ENCODE measurements at places on chromosomes 1 and 21.

GRCh38 chr1:23810818-23811540 is 10.4 kb upstream of the GALE start:
- DNase-seq = no peak

GRCh38 chr1:3242408-3243260 is 173.6 kb downstream of the PRDM16 start:
- DNase-seq = no peak

- DNase-seq = no peak
These were observed 187.5 kb upstream of the ARHGEF16 start for GRCh38 chr1:3266870-3267549.

DNA sequence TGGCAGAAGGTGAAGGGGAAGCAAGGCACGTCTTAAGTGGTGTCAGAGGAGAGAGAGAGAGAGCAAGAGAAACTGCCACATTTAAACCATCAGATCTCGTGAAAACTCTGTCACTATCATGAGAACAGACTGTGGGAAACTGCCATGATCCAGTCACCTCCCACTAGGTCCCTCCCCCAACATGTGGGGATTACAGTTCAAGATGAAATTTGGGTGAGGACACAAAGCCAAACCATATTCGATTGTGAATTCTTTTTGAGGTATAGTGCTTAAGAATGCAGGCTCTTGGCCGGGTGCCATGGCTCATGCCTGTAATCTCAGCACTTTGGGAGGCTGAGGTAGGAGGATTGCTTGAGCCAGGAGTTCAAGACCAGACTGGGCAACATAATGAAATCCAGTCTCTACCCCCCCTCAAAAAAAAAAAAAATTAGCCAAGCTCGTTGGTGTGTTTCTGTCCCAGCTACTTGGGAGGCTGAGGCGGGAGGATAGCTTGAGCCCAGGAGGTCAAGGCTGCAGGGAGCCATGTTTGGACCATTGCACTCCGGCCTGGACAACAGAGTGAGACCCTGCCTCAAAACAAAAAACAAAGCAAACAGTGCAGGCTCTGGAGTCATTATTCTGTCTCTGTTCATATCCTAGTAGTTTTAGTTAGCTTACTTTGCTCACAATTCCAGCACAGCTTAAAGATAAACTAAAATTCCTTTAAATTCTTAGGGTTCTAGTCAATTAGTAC is 6.0 kb downstream of the ZCCHC17 start:
- DNase-seq = no peak

DNA sequence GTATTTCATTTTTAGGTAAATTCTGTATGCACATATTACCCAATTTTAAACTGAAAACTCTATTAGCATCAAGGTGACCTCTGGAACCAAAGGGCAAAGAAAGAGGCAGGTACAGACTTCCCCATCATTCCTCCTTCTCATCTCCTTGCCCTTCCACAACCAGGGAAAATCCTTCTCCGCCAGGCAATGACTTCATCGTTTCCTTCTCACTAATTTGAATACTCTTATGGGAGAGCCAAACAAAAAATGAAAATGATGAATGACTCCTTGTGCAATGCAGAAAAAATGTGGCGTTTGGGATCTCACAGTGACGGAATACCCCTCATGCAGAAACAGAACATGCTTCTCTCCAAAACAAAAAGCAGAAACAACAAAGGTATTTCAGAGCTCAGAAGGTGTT is 83.7 kb downstream of the HLCS start:
- no peak for DNase-seq

- DNase-seq = no peak
These were observed 2.1 kb downstream of the HEATR1 start for GRCh38 chr1:236602171-236602570.

DNA sequence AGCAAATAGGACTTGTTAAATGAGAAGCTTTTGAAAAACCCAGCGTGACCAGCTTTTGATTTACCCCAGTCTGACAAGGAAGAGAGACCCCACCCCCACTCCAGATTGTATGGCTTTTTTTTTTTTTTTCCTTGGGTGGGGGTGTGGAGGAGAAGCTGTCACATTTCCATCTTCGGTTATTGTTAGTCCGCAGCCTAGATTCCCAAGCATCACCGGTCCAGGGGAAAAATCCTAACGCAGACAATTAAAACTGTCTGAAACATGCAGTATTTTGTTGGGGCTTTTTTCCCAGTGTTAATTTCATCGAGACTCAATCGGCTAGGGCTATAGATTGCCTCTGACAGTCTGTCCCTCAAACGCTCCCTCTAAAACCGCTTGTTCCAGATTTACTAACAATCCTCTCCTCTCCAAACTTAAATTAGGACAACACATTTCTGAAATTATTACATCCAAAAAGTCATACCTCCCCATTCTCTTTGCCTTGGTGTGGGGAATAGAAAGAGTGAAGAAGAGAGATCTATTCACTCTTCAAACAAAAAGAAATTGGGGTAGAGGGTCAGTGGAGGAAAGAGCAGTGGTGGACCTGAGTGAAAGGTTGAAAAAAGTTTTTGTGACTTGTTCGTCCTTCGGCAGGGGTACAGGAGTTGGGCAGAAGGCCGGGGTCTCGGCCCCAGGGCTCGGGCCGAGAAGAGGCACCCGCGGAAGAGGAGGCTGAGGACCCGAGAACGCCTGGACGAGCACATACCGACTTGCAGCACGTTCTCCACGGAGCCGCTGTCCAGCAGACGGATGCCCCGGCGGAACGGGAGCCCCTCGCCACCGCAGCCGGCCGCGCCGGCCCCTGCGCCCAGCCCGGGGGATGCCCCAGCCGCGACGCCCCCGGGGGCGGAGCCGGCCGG is 1.1 kb downstream of the ZSWIM5 start:
- no peak for DNase-seq

- DNase-seq = no peak
These were observed 87.4 kb downstream of the GPR52 start for GRCh38 chr1:174535207-174535606.

DNA sequence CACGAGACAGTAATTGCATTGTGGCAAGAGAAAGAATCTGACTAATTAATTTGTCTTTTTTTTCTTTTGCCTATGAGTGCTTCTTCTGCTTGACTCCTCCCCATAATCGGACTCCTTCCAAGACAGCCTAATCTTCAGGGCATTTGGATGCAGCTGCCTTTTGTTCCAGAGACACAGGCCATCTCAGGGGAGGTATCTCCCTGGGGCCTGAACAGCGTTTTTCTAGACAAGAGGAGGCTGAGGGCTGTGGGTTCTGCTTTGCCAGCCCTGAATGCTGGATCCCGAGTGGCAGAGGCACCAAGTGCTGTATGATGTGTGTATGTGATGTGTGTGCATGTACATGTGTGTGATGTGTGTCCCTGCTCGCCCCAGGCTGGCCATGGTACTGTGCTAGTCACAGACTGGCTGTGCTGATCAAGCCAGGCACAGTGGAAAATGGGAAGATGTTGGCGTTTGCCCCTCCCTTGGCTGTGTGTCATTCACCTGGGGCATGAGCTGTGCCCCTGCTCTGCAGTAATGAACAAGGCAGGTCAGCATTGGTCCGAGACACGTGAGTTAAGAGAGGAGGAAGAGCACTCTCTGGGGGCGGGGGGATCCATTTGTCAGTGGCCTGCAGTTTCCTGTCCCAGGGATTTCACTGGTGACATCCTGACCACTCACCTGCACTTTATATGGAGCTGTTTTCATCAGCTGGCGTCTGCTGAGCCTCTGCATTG is 77.2 kb downstream of the ADARB1 start:
- no peak for DNase-seq

GRCh38 chr1:18109756-18110597 is 2.4 kb downstream of the IGSF21 start:
- DNase-seq = no peak
